ENCODE measurements at places on chromosomes 1 and 21. TPM values are rescaled to one million over a fixed set of nuclear protein-coding genes. Genes with fewer than 3 reads are reported as not detected.
A peak's percentile ranks its signal among the peaks of the same experiment; 100 is the strongest.

GRCh38 chr1:168832661-168833060 lies 103.7 kb upstream of the DPT start:
- no peak overlapping the region for H3K27ac ChIP-seq
- no peak for DNase-seq
- peaks cover 10% of the 10 kb centered on the region for H3K4me1 ChIP-seq
- no peaks in the 10 kb centered on the region for H3K27me3 ChIP-seq
- no peak overlapping the region for H3K4me3 ChIP-seq
- no peaks in the 10 kb centered on the region for H3K36me3 ChIP-seq

- no peaks in the 10 kb centered on the region for H3K36me3 ChIP-seq
- H3K27me3 ChIP-seq: no peaks in the 10 kb centered on the region
- no peak overlapping the region for H3K27ac ChIP-seq
- peak; percentile 26 for DNase-seq
- H3K4me1 ChIP-seq: peaks cover 2% of the 10 kb centered on the region
Observed at GRCh38 chr1:182035097-182035770, 26.3 kb downstream of the ZNF648 start.

GRCh38 chr1:201939148-201939547 lies 7.2 kb downstream of the LMOD1 start:
- H3K36me3 ChIP-seq: no peaks in the 10 kb centered on the region
- H3K27me3 ChIP-seq: peaks cover 8% of the 10 kb centered on the region
- H3K4me1 ChIP-seq: no peaks in the 10 kb centered on the region
- no peak for DNase-seq
- H3K4me3 ChIP-seq: no peak overlapping the region

FAM131C gene
- 0.33 TPM for total RNA-seq

DIO1 gene
- not detected for total RNA-seq

Measured in activated CD4-positive, alpha-beta memory T cell treated with anti-CD3 and anti-CD28 coated beads for 36 hours (primary cell).